Stimulated activated CD4-positive, alpha-beta T cell treated with anti-CD3 and anti-CD28 coated beads, Interleukin-4, amount 100 ng/mL, for 1 hour (primary cell): ENCODE measurements at places on chromosomes 13 and 19.

DNA sequence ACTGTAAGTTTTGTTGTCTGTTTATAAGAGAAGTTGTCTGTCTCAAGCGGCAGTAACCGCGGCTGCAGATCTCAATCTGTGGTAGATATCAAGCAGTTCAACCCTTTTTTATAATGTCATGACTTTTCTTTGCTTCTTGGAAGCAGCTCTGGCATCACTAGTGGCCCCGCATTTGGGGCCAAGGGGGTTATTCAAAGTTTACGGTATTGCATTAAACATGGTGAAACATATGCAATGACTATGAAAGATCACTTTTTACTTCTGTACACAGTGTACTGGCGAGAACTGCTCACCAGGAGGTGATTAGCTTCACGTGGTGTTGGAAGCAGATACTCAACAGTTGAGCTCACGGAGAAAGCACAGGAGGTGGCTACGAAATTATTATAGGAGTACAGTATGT is 4.6 kb upstream of the FFAR3 start:
- no peak for DNase-seq

DNA sequence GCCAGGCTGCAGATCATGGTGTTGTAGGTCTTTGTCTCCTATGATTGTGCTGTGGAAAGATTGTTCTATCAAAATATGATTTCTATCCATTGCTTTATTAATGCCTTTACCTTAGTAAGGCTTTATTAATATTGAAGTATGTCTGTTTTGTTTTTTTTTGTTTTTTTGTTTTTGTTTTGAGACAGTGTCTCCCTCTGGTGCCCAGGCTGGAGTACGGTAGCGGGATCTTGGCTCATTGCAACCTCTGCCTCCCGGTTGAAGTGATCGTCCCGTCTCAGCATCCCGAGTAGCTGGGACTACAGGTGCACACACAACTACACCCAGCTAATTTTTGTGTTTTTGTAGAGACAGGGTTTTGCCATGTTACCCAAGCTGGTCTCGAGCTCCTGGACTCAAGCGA is 7.7 kb downstream of the IRGC start:
- DNase-seq: no peak

GRCh38 chr13:88429862-88430261 is 758.7 kb downstream of the SLITRK5 start:
- DNase-seq: no peak

DNA sequence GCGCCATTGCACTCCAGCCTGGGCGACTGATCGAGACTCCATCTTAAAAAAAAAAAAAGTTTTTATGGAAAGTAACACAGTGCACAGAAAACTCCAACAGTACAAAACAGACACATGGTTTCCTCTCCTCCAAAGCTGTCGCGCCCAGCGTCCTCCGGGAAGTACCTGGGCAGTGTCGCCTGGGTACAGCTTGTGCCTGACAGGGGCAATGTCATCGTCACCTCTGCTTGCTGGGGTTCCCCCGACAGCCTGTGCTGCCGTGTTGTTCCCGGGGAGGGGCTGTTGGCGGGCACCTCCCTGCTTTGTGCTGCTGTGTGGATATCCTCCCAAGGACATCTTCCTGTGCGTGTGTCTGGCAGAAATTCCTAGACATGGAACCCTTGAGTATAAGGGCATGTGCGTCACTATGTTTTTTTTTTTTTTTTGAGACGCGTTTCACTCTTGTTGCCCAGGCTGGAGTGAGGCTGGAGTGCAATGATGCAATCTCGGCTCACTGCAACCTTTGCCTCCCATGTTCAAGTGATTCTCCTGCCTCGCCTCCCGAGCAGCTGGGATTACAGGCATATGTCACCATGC is 2.4 kb upstream of the F2RL3 start:
- DNase-seq: no peak
